ENCODE measurements at places on chromosomes 5 and 9. TPM values are rescaled to one million over a fixed set of nuclear protein-coding genes. Genes with fewer than 3 reads are reported as not detected.

ADRA1B gene
- polyA plus RNA-seq: 1.7 TPM

ZDHHC11B gene
- polyA plus RNA-seq: not detected

ADRB2 gene
- 2.9 TPM for polyA plus RNA-seq

PRLR gene
- 0.45 TPM for polyA plus RNA-seq

WHRN gene
- 0.16 TPM for polyA plus RNA-seq

SAP30L gene
- 25.1 TPM for polyA plus RNA-seq

LCN1 gene
- not detected for polyA plus RNA-seq

KCNV2 gene
- not detected for polyA plus RNA-seq

TAF9 gene
- 154 TPM for polyA plus RNA-seq

CDC25C gene
- polyA plus RNA-seq: 2.4 TPM

MAMDC4 gene
- 0.30 TPM for polyA plus RNA-seq

GRCh38 chr9:84322828-84323227, 17.7 kb downstream of the SLC28A3 start:
- DNase-seq: peak; percentile 53

DNA sequence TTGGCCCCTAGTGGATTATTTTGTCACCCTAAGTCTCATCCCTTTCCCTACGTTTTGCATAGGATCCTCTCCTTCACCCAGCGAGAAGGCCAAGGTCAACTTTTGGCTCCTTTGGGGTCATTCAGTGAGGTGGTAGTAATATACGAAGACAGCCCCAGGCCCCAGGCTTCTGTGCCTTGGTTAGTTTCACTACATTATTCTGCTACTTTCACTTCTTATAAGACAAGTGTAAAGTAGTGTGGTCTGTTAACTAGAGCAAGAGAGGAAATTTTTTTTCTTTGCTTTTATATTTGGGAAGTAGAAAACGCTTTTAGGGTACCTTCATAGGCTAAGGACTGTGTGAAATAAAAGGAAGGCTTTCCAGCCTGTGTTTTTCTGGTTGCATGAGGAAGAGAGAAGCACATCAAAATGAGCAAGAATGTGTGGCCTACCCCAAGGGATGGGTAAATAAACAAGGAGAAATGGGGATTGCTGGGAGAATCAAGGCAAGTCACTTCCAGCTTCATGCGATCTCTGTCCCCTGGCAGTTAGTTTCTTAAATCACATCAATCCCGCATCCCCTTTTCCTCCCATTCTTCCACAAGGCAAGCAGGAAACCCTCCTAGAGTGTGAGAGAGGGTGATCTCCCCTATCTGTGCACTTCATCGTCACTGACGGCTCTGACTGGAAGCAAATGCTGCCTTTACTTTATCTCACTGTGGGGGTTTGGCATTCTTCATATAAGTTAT, 677.0 kb upstream of the WWC1 start:
- no peak for DNase-seq

DNA sequence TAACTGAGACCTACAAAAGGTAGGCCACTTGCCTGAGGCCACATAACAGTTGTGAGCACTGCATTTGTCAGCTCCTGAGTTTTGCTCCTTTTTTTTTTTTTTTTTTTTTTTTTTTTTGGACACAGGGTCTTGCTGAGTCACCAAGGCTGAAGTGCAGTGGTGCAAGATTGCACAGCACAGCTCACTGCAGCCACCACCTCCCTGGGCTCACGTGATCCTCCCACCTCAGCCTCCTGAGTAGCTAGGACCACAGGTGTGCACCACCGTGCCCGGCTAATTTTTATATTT, 37.1 kb downstream of the LAMC3 start:
- DNase-seq: no peak

GRCh38 chr5:124393584-124394379, 352.7 kb downstream of the ZNF608 start:
- DNase-seq: no peak

GRCh38 chr5:136655468-136655867, 290.1 kb upstream of the TRPC7 start:
- DNase-seq: no peak

- DNase-seq: no peak
Measured at GRCh38 chr9:135347461-135347860, 132.1 kb upstream of the PPP1R26 start.

- peak; percentile 49 for DNase-seq
Measured at GRCh38 chr9:121744002-121744686, 92.7 kb downstream of the DAB2IP start.

GRCh38 chr5:64201996-64202395, 36.4 kb downstream of the RNF180 start:
- DNase-seq: no peak

DNA sequence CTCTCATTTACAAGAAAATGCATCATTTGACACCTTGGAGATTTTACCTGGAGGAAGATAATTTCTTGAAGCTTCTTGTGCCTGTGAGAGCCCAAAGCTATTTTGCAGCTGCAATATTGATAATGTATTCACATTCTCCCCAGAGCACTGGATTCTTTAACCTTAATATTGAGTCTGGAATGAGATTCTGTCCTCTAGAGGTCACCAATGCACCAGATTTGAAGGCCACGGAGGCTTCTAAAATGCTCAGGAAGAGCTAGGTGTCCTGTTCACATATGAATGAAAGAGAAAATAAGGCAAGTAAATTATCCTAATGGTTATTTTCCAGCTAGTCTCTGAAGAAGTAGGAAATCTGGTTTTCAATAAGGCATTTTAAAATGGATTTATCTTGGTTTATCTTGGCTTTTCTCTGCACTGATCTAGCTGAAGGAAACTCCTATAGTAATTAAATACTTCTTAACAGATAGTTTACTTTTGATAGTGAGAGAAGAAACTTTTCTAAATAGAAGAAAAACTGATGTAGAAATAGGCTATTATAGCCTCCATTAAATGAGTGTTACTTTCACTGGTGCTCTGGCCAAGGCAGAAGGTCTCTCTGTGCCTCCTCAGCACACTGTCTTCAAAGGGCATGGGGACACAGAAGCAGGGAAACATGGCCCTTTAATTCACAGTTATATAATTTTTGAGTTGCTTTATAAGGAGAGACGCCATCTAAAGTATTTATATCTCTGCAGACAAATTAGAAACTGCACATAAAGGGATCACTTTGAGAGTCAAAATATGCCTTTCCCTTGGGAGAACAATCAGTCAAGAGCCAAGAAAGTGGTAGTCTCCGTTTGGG, 297.0 kb upstream of the ACTBL2 start:
- DNase-seq: peak; percentile 71

DNA sequence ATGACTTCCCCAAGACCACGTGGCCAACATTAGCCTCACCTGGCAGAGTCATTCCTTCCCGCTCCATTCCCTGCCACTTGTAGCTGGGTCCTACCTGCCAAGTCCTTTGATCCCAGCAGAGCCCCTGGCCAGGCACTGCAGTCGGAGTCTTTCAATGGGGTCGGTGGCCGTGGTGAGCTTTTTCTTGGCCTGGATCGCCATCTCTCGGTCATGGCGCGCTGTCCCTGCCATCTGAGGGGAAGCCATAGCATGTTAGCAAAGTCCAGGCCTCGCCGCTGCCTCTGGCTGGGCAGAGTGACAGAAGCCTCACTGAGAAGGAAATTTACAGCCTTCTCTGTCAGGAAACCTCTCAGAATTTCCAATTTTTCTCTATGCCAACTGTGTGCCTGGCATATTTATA, 17.5 kb downstream of the CAPSL start:
- no peak for DNase-seq

GRCh38 chr5:116438979-116439554, 135.6 kb downstream of the SEMA6A start:
- DNase-seq: no peak

DNA sequence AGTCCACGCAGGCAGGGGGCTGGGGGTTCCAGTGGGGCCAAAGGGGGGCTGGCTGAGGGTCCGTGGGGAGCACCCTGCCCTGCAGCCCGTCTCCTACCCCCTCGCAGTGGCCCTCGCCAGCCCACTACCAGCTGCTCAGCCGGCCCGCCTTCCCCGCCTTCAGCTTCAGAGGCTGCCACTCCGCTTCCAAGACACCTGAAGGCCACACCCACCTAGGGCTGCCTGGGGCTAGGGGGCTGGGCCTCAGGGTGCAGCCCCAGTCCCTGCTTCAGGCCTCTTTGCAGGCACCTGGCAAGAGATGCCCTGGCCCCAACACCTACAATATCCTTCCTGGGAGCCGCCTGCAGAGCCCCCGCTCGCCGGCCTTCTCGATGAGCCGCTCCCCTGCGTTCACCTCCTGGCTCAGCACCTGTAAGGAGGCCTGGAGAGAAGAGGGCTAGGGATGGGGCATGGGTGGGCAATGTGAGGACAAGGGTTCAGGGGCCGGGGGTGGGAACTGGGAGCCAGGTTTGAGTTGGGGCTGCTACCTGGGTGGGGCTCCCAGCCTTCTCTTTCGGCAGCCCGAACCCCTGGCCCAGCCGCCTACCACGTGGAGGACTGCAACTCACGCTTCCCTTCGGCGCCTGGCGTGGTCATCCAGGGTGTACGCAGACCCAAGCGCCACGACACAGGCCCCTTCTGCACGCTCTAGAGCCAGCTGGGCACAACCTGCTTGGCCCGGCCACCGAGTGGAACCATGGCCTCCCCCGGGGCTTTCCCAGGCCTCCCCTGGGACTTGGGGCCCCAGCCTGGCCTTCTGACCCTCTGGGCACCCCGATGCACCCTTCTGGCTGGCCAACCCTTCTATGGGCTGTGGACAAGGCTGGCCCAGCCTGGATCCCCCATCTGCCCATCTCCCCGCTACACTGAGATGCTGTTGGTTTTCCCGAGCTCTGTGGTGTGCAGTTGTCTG, 1.7 kb downstream of the STPG3 start:
- no peak for DNase-seq

DNA sequence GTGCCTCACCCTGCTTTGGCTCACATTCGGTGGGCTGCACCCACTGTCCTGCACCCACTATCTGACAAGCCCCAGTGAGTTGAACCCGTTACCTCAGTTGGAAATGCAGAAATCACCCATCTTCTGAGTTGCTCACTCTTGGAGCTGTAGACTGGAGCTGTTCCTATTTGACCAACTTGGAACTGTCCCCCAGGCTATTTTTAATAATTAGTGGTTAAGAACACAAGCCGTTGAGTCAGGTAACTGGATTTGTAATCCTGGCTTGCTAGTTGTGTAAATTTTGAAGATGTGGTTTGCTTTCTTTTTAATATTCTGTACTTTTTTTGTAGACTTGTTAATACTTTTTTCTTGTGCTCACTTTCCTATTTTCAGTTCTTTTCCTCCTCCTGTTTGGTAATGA, 81.2 kb downstream of the CNTLN start:
- no peak for DNase-seq

DNA sequence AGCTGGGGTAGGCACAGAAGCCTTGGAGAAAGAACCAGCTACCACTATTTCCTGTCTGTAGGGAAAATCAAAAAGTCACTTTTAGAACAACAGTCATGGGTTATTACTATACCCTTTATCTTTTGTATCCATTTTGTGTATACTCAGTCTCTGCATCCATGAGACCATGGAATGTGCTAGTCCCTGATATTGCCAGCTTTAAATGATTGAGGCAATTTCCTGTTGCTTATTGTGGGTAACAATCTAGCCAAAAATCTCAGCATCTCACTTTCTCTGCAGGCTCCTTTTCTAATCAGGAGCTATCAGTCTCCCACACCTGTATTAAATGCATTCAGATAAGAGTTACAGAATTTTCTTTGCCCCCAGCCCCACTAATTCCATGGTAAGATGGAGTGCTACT, 968 bp upstream of the KDM3B start:
- no peak for DNase-seq

- DNase-seq: peak; percentile 65
Measured at GRCh38 chr5:6766604-6767093, 53.4 kb downstream of the TENT4A start.

DNA sequence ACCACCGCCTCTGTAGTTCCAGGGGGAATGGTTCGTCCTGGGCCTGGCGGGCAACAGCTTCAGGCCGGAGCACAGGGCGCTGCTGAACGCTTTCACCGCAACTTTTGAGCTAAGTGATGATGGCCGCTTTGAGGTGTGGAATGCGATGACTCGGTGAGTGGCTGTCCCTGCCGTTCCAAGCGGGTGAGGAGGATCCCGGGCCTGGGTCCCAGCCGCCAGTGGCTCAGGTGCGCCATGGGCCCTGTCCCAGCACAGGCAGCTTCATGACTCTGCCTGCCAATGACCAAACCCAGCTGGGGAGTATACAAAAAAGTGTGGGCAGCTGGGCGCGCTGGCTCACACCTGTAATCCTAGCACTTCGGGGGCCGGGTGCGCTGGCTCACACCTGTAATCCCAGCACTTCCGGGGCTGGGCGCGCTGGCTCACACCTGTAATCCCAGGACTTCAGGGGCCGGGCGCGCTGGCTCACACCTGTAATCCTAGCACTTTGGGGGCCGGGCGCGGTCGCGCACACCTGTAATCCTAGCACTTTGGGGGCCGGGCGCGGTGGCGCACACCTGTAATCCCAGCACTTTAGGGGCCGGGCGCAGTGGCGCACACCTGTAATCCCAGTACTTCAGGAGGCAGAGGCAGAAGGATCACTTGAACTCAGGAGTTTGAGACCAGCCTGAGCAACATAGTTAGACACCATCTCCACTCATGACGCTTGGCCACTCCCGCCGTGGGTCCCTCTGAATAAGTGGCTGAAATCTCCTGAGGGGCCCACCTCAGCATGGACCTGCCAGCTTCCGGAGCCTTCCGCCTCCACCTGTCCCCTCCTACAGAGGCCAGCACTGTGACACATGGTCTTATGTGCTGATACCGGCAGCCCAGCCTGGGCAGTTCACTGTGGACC, 1.1 kb downstream of the LCN12 start:
- DNase-seq: no peak

DNA sequence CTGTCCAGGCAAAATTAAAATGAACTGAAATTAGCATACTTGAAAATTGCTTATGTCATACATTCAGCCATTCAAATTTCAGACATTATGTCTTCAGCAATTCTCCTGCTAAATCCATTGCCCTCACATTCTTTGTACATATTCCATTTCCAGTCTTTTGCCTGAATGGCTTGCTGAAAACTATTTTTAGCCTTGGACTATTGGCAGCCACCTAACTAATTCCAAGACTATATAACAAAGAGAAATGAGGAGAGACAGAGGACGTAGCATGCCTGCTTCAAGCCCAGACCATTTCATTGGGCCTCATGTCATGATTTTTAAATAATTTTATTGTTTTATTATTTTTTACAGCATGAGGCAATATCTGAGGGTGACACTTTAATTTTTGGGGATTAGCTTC, 100.3 kb downstream of the MRPS30 start:
- DNase-seq: peak; percentile 10

DNA sequence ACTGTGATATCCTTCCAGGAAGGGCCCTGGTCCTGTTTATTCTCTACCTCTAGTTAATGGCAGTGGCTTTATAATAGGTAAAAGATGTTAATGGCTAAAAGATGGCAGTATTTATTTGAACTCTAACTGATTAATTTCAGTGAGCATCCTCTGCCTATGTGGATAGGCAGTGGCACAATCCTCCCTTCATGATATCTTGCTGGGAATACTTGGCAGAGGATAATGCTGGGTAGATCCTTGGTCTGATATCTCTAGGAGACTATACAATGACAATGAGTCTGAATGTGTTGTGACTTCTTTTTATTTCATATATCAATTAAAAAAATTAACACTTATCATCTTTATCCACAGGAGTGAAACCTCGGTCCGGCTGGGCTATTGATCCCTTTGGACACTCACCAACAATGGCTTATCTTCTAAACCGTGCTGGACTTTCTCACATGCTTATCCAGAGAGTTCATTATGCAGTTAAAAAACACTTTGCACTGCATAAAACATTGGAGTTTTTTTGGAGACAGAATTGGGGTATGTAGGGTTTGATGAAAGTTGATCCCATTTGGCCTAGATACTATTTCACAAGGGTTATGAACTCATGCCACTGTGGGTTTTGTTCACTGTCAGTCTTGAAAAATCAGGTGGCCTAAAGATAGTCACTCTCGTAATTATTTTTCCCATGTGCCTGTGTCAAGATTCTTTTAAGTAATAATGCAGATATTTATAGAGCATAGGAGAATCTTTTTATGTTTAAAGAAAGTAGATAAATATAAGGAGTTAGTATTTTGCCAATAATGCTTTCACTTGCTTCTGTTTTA, 77.7 kb downstream of the MAN2A1 start:
- DNase-seq: no peak

Data from fibroblast of lung (primary cell).